ENCODE measurements at places on chromosomes 2 and 18.

DNA sequence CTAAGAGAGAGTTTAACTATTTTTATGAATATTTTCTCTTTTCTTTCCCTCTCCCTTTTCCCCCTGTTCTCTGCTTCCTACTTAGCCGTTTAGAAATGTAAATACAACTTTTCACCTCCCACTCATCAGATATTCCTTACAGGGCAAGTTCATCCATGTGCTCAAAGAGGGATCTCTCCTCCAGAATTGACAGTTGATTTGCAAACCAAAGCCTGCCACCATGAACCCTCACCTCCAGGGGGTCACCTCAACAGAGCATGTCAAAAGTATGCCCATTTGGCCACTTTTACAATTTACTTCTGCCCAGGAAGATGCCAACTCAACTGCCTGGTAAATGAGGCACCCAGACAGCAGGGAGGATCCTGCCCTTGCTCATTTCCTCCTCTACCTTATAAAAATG is 149.2 kb upstream of the GYPC start:
- no peak for DNase-seq

DNA sequence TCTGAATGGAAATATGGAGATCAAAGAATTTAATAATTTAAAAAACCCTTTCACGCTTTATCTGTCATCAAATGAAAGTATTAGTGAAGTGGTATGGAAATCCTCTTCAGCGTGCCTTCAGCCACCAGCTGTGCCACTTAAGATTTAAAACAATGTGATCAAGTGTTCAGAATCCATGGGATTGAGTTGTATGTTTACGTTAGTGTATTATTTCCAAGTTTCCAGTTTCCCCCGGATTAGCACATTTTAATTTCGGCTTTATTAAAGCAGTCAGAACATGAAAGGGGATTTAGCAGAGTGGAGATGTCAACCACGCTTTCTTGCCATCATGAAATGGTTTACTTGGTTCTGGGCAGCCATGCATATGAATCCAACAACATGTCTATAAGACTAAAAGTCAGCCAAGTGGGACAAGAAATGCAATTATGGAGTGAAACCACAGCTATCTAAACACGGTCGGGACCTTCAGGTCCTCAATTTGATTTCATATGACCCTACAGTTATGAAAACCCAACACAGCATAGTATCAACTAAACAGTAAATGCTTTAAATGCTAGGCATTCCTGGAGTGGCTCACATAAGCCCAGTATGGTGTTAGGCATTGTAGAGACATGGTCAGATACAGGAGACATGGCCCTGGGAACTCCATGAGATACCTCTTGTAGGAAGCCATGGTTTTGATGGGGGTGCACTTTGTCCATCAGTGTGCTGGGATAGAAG is 224.9 kb upstream of the EPAS1 start:
- no peak for DNase-seq

GRCh38 chr18:56739731-56740130 is 88.6 kb downstream of the WDR7 start:
- DNase-seq = no peak

DNA sequence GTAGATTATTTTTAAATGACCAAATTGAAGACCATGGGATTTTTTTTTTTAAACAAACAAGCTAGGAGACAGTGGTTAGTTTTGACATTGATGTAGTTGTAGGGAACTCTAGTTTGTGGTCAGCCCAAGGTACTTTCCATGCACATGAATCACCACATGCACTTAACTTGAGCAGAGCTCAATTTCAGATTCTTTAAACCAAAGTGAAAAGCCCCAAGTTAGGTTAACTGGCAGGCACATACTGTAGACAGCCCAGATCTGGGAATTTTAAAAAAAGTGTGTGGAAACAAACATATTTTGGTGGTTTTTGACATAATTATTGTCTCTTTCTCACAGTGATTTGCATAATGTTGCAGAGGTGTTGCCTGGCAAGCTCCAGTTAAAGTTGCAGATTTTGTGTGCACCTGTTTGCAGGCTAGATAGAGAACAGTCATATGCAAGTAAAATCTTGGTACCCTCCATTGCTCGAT is 88.4 kb downstream of the BCL2L11 start:
- peak; percentile 19 for DNase-seq

DNA sequence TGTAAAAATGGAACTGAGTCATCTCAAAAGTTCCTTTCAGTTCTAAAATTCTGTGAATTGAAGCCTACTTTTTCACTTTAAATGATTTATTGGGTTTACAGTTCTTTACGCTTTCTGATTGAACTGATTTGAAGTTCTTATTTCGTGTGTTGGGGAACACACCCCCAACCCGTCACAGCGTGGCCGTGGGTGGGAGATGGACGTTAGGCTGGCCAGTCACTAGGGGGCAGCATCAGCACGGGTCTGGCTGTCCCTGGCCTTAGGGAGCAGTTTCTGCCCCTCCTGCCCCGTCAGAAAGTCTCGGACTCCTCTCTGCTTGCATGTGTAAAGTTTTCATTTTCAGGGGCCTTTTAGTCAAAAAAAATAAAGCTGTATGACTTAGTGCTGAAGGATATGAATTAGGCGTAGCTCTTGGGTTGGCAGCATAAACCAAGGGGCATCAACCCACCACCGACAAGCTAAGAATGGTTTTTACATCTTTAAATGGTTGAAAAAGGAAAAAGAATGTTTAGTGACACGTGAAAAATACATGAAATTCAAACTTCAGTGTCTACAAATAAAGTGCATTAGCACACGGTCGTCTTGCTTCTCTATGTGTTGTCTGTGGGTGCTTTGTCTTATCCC is 63.4 kb downstream of the ZCCHC2 start:
- DNase-seq = peak; percentile 62

GRCh38 chr2:29579495-29580169 is 341.8 kb downstream of the ALK start:
- DNase-seq = no peak

Measured in CD4-positive, alpha-beta T cell treated with Interleukin-10 for 1 hour (primary cell).